ENCODE measurements at places on chromosomes 5 and 9. TPM values are rescaled to one million over a fixed set of nuclear protein-coding genes. Genes with fewer than 3 reads are reported as not detected.

- no peak for DNase-seq
- H3K4me1 ChIP-seq: no peaks in the 10 kb centered on the region
- H3K27me3 ChIP-seq: no peaks in the 10 kb centered on the region
- H3K27ac ChIP-seq: no peak overlapping the region
- H3K36me3 ChIP-seq: no peaks in the 10 kb centered on the region
- no peak overlapping the region for H3K4me3 ChIP-seq
Observed at GRCh38 chr5:141484310-141484640, 555 bp upstream of the PCDHGC4 start.

DNA sequence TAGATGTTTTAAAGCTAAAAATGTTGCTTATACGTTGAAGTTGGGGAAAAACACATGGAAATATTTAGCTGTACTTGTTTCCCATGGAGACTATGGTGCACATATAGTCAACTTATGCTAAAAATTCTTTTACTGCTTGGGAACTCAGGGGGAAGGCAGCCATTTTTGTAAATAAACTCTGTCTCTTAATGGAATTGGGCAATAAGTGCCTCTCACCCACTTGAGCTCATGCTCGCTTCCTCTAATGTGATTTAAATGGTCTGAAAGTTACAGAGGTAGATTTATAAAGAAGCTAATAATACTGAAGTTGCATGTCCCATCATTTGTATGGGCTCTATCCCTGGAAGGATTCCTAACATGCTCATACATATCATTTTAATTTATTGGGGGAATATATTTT, 523.8 kb downstream of the RASEF start:
- H3K4me1 ChIP-seq: no peaks in the 10 kb centered on the region
- H3K4me3 ChIP-seq: no peak overlapping the region
- no peak overlapping the region for H3K27ac ChIP-seq
- no peak for DNase-seq
- no peaks in the 10 kb centered on the region for H3K27me3 ChIP-seq
- H3K36me3 ChIP-seq: no peaks in the 10 kb centered on the region

DNA sequence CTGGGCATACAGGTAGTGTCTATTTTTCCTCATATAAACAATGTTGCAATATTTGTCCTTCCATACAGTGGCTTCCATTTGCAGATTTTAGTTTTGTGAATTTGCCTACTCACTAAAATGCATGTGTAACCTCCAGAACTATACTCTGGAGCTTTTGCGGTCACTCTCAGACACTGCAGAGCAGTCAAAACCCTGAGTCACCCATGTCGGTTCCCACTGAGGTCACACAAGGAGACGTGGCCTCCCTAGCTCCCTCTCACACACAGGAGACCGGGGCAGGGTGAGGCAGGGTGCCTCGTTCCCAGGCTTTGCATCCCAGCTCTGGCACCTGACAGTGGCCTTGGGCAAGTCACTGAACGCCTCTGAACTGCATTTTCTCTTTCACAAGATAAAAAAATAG, 55.5 kb upstream of the ZNF354A start:
- no peaks in the 10 kb centered on the region for H3K27me3 ChIP-seq
- H3K4me3 ChIP-seq: no peak overlapping the region
- no peak overlapping the region for H3K27ac ChIP-seq
- H3K36me3 ChIP-seq: no peaks in the 10 kb centered on the region
- DNase-seq: no peak
- H3K4me1 ChIP-seq: no peaks in the 10 kb centered on the region

GRCh38 chr5:125375143-125375542, 628.7 kb upstream of the ZNF608 start:
- DNase-seq: no peak
- H3K36me3 ChIP-seq: no peaks in the 10 kb centered on the region
- no peaks in the 10 kb centered on the region for H3K4me1 ChIP-seq
- H3K27me3 ChIP-seq: no peaks in the 10 kb centered on the region
- no peak overlapping the region for H3K4me3 ChIP-seq

The TMEM252 gene
- not detected for total RNA-seq

- H3K4me3 ChIP-seq: no peak overlapping the region
- peak overlapping the region; percentile 80 for H3K27ac ChIP-seq
- peaks cover 5% of the 10 kb centered on the region for H3K4me1 ChIP-seq
Observed at GRCh38 chr9:92602413-92602812, 66.6 kb upstream of the ECM2 start.

- H3K4me1 ChIP-seq: no peaks in the 10 kb centered on the region
- H3K4me3 ChIP-seq: no peak overlapping the region
- no peaks in the 10 kb centered on the region for H3K27me3 ChIP-seq
- H3K27ac ChIP-seq: no peak overlapping the region
Observed at GRCh38 chr5:145218019-145218418, 617.1 kb downstream of the PRELID2 start.

The RABGAP1 gene
- 49.1 TPM for total RNA-seq

The EQTN gene
- 0.98 TPM for total RNA-seq

- no peaks in the 10 kb centered on the region for H3K4me1 ChIP-seq
- no peak for DNase-seq
- H3K36me3 ChIP-seq: no peaks in the 10 kb centered on the region
- H3K27ac ChIP-seq: no peak overlapping the region
- H3K27me3 ChIP-seq: no peaks in the 10 kb centered on the region
Observed at GRCh38 chr5:128228521-128228920, 145.0 kb downstream of the SLC12A2 start.

DNA sequence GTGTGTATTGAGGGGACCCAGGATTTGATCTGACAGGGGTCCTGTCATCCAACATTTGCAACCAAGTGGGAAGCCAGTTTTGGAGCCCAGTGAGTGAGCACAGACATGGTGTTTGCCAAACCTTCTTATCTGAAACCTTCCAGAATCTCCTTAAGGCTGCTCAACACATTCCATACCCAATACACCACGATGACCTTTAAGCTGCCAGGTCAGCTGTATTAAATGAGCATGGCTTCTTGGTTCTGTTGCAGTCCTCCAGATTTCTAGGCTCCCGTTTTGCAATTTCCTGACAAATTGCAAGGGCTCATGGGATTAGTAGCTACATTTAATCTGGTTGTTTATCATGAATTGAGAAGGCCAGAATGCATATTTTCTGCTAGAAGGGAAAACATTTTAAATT, 124.2 kb upstream of the ATP10B start:
- DNase-seq: no peak
- no peaks in the 10 kb centered on the region for H3K4me1 ChIP-seq
- H3K4me3 ChIP-seq: no peak overlapping the region
- no peaks in the 10 kb centered on the region for H3K27me3 ChIP-seq
- H3K27ac ChIP-seq: no peak overlapping the region

The SCGB3A2 gene
- not detected for total RNA-seq
